ENCODE measurements at places on chromosomes 16 and 17.
A peak's percentile ranks its signal among the peaks of the same experiment; 100 is the strongest.

DNA sequence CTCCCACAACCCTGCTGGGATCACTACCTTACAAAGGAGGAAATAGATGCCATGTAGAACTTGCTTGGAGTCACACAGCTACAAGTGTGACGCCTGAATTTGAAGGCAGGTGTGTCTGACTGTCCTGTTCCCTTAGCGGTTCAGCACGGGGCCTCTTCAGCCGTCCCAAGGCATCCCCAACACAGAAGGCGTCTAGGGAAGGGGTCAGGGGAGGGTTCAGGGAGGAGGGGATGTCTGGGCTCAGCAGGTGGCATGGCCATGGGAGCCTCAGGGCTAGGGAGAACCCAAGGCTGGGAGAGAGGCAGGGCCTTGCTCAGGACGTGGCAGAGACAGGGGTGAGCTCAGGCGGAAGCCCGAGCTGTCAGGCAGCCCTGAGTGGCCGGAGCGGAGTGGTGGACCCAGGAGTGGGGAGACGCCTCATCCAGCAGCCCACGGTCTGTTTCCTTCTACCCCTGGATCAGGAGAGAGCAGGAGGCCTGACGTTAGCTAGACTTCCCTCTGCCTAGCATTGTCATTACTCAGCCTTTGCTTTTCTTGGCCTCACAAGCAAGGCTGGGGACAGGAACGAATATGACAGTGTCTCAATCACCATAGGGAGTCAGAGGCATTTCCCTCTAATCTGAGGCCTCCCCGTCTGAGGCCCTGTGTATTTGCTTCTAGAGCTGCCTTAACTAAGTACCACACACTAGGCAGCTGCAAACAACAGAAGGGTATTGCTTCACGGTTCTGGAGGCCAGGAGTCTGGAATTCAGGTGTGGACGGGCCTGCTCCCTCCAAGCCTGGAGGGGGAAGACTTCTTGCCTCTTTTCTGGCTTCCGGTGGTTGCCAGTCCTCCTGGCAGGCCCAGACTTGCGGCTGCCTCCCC lies 31.3 kb upstream of the ANKRD40CL start:
- no peak for DNase-seq
- H3K36me3 ChIP-seq, result no peaks in the 10 kb centered on the region

DNA sequence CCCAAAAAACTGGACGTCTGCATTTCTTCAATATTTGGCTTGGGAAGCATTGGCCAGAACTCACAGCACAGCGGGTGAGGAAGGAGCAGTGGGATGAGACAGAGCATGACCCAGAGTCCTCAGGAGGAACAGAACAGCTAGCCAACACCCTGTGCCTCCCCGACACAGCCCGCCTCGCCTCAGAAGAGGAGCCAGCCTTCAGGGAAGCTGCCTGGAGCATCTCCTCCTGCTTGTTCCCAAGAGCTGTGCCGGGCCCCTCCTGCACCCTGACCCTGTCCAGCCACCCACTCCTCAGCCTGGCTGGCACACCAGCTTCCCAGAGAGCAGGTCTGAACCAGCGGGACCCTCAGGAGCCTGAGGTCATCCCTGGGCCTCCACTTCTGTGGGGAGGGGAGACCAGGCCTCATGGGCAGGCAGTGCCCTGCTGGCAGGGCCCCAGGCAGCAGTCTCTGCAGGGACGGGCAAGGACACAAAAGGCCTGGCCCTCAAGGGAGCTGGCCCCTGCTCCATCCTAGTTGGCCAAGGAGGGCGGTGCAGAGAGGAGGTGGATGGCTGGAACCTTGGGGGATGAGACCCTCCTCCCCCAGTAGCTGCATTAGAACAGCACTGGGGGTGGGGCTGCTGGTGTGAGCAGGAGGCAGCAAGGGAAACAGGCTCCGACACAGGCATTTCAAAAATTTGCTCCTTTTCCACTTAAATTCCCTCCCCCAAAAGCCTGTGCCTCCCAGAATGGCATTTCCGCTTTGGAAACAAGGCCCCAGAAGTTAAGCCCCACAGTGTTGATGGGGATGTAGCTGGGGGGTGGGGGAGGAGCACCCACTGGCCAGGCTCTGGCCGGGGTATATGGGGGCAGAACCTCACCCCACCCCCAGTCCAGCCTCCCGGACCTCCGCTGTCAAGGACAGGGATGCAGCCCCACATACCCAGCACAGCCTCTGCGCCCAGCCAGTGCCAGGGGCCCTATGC lies 1.8 kb upstream of the BCAR1 start:
- H3K4me3 ChIP-seq, result no peak overlapping the region
- no peak for DNase-seq
- H3K27me3 ChIP-seq, result peaks cover 16% of the 10 kb centered on the region
- H3K27ac ChIP-seq, result no peak overlapping the region
- H3K4me1 ChIP-seq, result no peaks in the 10 kb centered on the region

DNA sequence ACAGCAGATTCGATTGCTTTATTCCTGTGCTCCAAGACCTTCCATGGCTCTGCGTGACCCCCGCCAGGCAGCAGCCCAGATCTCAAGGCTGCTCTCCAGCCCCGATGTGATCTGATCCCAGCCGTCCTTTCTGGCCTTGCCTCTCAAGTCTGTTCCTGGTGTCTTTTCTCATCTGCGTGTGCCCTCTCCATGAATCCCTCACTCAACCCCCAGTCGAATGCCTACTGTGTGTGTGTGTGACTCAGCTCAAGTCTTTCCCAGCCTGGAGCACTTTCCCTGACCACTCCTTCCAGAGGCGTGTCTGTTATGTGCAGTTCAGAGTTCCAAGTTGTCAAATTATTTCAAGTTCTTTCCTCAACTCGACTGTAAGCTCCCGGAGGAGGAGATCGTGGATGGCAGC lies 64.0 kb downstream of the MRM1 start:
- H3K27me3 ChIP-seq, result peaks cover 29% of the 10 kb centered on the region
- H3K4me3 ChIP-seq, result no peak overlapping the region
- DNase-seq, result no peak
- H3K36me3 ChIP-seq, result no peaks in the 10 kb centered on the region
- no peaks in the 10 kb centered on the region for H3K4me1 ChIP-seq

GRCh38 chr17:70159980-70160379 lies 9.4 kb upstream of the KCNJ2 start:
- no peaks in the 10 kb centered on the region for H3K27me3 ChIP-seq
- no peak for DNase-seq
- H3K4me1 ChIP-seq, result no peaks in the 10 kb centered on the region
- H3K4me3 ChIP-seq, result no peak overlapping the region

- peaks cover 11% of the 10 kb centered on the region for H3K4me1 ChIP-seq
- H3K27me3 ChIP-seq, result no peaks in the 10 kb centered on the region
- H3K27ac ChIP-seq, result peak overlapping the region; percentile 82
- DNase-seq, result peak; percentile 31
- H3K36me3 ChIP-seq, result no peaks in the 10 kb centered on the region
- H3K4me3 ChIP-seq, result peak overlapping the region; percentile 80
Measured at GRCh38 chr17:37488009-37488604, 1.6 kb upstream of the DUSP14 start.

- H3K27ac ChIP-seq, result no peak overlapping the region
- H3K4me3 ChIP-seq, result no peak overlapping the region
- H3K4me1 ChIP-seq, result no peaks in the 10 kb centered on the region
- peaks cover 52% of the 10 kb centered on the region for H3K27me3 ChIP-seq
- DNase-seq, result no peak
Measured at GRCh38 chr17:44960691-44961090, 7.4 kb downstream of the C1QL1 start.

DNA sequence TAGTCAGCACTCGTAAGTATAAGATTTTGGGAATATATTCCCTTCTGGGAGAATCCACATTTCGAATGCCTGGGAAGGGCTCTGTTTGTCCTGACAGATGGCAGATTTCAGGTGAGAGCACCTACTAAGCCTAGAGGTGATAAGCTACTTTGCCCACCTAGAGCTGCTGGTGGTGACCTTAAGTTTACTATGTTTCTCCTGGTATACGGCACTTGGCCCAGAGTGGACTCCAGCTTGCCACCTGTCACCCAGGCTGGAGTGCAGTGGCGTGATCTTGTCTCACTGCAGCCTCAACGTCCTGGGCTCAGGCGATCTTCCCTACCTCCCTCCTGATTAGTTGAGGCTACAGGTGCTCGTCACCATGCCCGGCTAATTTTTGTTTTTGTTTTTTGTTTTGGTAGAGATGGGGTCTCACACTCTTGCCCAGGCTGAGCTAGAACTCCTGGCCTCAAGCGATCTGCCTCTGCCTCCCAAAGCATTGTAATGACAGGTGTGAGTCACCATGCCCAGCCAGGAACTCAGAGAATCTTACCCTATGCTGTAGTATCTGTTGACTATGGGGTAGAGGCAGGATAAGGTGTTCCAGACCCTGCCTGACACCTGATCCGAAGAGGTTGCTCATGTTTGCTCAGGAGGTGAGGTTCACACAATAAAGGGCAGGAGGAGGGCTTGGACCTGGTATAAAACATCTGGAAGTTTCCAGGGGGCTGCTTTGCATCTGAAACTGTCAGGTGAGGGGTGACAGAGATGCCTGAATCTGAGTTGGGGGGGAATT lies at the start of gene ZG16:
TSS of gene ZG16 (plus strand) at position 681 of the 775 bp plus-strand sequence. CDS start 1,011 bp downstream, outside the sequence.
- DNase-seq, result no peak
- H3K4me1 ChIP-seq, result no peaks in the 10 kb centered on the region
- H3K27me3 ChIP-seq, result no peaks in the 10 kb centered on the region
- H3K4me3 ChIP-seq, result no peak within 1 kb of the TSS
- H3K36me3 ChIP-seq, result no peaks in the 10 kb centered on the region

DNA sequence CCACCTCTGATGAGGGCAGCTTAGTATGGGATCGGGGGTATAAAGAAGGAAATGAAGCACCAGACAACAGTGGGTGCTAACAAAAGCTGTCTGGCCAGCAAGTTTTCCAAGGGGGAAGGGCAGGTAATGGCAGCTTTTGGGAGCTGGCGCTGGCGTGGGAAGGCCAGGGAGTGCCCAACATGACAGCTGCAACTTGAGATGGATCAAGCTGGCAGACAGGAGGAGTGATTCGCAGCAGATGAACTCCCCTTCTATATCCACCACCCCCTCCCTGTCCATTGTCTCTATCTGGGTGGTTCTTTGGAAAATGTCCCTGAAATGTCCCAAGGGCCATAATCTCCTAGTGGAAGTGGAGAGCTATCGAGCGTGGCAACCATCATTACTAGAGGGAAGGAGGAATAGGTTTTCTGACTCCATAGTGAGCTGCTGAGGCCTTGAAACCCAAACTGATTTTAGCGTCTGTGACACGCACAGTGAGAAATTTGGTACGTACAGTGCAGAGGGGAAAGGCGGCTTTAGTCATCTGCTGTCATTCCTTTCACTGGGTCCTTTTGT lies 4.8 kb upstream of the INPP5K start:
- no peaks in the 10 kb centered on the region for H3K27me3 ChIP-seq
- H3K27ac ChIP-seq, result no peak overlapping the region
- no peaks in the 10 kb centered on the region for H3K36me3 ChIP-seq
- no peak for DNase-seq
- no peak overlapping the region for H3K4me3 ChIP-seq

GRCh38 chr17:83198366-83199341 lies 119.2 kb downstream of the METRNL start:
- H3K27me3 ChIP-seq, result peaks cover 6% of the 10 kb centered on the region
- peak overlapping the region; percentile 69 for H3K27ac ChIP-seq
- peak; percentile 53 for DNase-seq
- H3K4me1 ChIP-seq, result peaks cover 23% of the 10 kb centered on the region
- H3K4me3 ChIP-seq, result peak overlapping the region; percentile 39

GRCh38 chr17:5592382-5592781 lies 8.1 kb upstream of the NLRP1 start:
- H3K27me3 ChIP-seq, result peaks cover 11% of the 10 kb centered on the region
- no peak overlapping the region for H3K27ac ChIP-seq
- H3K36me3 ChIP-seq, result no peaks in the 10 kb centered on the region
- no peaks in the 10 kb centered on the region for H3K4me1 ChIP-seq
- no peak overlapping the region for H3K4me3 ChIP-seq
- peak; percentile 67 for DNase-seq

DNA sequence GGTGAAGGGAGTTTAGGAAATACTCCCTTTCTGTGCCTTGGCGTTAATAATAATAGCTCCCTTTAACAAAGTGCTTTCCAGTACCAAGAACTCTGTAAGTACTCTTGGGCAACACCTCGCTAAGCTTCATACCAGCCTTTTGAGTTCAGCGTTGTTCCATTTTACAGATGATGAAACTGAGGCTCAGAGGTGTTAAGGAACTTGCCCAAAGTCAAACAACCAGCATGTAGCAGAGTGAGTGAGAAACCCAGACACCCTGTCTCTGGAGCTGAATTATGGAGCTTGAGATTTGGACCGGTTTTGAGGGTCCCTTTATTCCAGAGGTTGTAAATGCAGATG lies 607 bp downstream of the KATNIP start:
- peaks cover 11% of the 10 kb centered on the region for H3K4me1 ChIP-seq
- peak overlapping the region; percentile 45 for H3K27ac ChIP-seq
- H3K36me3 ChIP-seq, result no peaks in the 10 kb centered on the region
- no peak for DNase-seq

DNA sequence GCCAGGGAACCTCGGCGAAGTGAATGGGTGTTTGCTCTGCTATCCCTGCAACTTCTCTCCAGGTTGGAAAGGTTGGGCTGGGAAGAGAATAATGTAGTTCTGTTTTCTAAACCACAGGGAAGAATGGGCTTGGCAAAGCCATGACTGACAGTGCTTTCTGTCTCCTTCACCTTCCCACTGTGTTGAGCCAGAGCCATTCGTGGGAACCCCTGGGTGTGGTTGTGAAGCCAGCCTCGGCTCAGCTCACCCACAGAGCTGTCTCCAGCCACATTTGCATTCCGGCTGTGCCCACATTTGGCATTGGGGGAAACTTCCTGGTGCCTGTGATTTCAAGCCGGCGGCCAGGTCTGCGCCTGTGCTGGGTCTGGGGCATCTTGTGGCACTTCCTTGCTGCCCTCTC lies 39.9 kb downstream of the BAIAP2 start:
- H3K4me3 ChIP-seq, result no peak overlapping the region
- no peaks in the 10 kb centered on the region for H3K36me3 ChIP-seq

DNA sequence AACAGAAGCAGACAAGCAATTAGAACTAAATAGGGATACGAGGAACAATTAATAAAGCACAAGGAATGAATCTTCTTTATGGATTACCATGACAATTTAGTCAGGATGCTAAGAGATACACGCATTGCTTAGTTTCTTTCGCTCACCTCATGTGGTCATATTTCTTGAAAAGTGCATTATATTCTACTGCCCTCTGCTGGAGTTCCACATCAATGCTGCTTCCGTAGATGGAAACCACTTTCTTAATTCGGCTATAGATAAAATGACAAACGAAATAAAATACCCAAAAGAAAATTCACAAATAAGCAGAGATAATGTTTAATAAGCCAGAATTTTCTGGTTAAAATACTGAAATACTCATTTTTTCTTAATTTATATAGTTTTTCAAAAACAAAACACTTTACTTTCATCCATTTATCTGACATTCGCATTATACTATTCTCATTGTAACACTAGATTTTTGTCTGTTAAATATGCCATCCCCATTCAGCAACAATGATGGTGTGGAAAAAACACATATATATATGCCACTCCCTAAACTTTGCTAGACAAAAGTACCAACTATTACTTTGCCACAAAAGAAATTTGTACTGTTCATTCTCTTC lies 22.0 kb upstream of the PHLPP2 start:
- no peaks in the 10 kb centered on the region for H3K27me3 ChIP-seq
- H3K27ac ChIP-seq, result no peak overlapping the region
- peak; percentile 60 for DNase-seq
- peaks cover 4% of the 10 kb centered on the region for H3K36me3 ChIP-seq
- no peaks in the 10 kb centered on the region for H3K4me1 ChIP-seq
